Right atrium auricular region (tissue), 2 donors: ENCODE measurements at places on chromosomes 5 and 9.
A peak's percentile ranks its signal among the peaks of the same experiment; 100 is the strongest.

GRCh38 chr5:149782895-149783586 is 52.9 kb downstream of the PPARGC1B start:
- no peak for DNase-seq
- no peak overlapping the region for H3K4me3 ChIP-seq
- H3K4me1 ChIP-seq = peaks cover 50% of the 10 kb centered on the region
- H3K27ac ChIP-seq = peak overlapping the region; percentile 78

- DNase-seq = no peak
- H3K4me3 ChIP-seq = no peak overlapping the region
- no peaks in the 10 kb centered on the region for H3K36me3 ChIP-seq
These were observed 425.5 kb upstream of the DAB2 start for GRCh38 chr5:39850291-39850690.

- no peak overlapping the region for H3K4me3 ChIP-seq
- H3K4me1 ChIP-seq = no peaks in the 10 kb centered on the region
- H3K27me3 ChIP-seq = no peaks in the 10 kb centered on the region
- no peaks in the 10 kb centered on the region for H3K36me3 ChIP-seq
These were observed 13.4 kb upstream of the EXOC3 start for GRCh38 chr5:429453-430188.

DNA sequence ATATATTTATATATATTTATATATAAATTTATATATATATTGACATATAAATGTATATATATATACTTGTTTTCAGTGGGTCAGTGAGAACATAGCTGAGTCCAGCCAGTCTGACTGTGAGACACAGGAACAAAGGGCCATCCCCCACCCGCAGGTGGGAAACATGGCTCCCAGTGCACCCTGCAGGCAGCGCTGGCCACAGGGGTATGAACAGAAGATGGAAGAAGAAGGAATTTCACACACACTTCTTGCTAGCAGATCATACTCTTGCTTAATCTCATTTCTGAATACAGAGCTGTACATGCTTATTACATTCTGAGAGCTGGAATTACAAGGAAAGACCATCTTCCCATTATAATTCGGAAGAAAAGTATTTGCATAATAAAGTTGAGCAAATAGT is 595.4 kb downstream of the IRX1 start:
- no peaks in the 10 kb centered on the region for H3K27me3 ChIP-seq
- DNase-seq = no peak
- H3K4me3 ChIP-seq = no peak overlapping the region
- no peaks in the 10 kb centered on the region for H3K36me3 ChIP-seq

DNA sequence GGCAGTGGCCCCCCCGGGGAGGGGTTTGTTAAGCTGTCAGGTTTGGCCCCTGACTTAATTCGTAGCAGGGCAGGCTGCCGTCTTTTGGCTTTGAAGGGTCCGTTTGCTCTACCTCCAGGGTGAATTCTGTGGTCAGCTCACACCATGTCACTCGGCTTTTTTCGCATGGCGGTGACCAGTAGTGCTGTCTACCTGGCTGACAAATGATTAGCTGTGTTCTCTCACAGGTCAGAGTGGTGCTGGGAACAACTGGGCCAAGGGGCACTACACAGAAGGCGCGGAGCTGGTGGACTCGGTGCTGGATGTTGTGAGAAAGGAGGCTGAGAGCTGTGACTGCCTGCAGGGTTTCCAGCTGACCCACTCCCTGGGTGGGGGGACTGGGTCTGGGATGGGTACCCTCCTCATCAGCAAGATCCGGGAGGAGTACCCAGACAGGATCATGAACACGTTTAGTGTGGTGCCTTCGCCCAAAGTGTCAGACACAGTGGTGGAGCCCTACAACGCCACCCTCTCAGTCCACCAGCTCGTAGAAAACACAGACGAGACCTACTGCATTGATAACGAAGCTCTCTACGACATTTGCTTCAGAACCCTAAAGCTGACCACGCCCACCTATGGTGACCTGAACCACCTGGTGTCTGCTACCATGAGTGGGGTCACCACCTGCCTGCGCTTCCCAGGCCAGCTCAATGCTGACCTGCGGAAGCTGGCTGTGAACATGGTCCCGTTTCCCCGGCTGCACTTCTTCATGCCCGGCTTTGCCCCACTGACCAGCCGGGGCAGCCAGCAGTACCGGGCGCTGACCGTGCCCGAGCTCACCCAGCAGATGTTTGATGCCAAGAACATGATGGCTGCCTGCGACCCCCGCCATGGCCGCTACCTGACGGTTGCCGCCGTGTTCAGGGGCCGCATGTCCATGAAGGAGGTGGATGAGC is 1.4 kb downstream of the TUBB4B start:
- no peak for DNase-seq
- peak overlapping the region; percentile 84 for H3K4me3 ChIP-seq
- H3K36me3 ChIP-seq = peaks cover 23% of the 10 kb centered on the region
- H3K27me3 ChIP-seq = no peaks in the 10 kb centered on the region
- peak overlapping the region; percentile 88 for H3K27ac ChIP-seq
- no peaks in the 10 kb centered on the region for H3K4me1 ChIP-seq

GRCh38 chr5:124683917-124684555 is 62.4 kb downstream of the ZNF608 start:
- H3K36me3 ChIP-seq = no peaks in the 10 kb centered on the region
- no peak overlapping the region for H3K4me3 ChIP-seq
- H3K27ac ChIP-seq = no peak overlapping the region

DNA sequence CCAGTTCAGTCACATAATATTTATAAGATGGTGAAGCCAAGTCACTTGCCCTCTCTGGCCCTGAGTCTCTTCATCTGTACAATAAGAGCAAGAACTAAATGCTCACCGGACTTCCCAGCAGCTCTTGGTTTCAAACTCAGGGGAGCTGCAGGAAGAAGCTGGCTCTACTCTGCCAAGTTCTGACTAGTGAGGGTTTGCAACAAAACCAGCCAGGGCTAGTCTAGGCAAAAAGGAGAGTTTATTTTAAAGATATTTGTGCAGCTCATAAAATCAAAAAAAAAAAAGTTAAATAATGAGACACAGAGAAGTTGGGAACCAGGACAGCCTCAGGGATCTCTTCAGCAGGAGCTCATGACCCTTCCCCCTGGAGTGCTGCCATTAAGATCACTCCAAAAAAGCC is 107.3 kb downstream of the DOCK2 start:
- H3K27ac ChIP-seq = no peak overlapping the region
- no peaks in the 10 kb centered on the region for H3K27me3 ChIP-seq
- H3K36me3 ChIP-seq = no peaks in the 10 kb centered on the region
- H3K4me1 ChIP-seq = no peaks in the 10 kb centered on the region

- no peak overlapping the region for H3K27ac ChIP-seq
- H3K4me3 ChIP-seq = no peak overlapping the region
- H3K27me3 ChIP-seq = no peaks in the 10 kb centered on the region
- DNase-seq = no peak
- H3K4me1 ChIP-seq = no peaks in the 10 kb centered on the region
These were observed 73.2 kb downstream of the FGF1 start for GRCh38 chr5:142612494-142613270.

GRCh38 chr9:136673975-136674785 is 11.5 kb downstream of the EGFL7 start:
- H3K4me3 ChIP-seq = no peak overlapping the region
- H3K27ac ChIP-seq = peak overlapping the region; percentile 45
- peaks cover 37% of the 10 kb centered on the region for H3K4me1 ChIP-seq
- no peaks in the 10 kb centered on the region for H3K27me3 ChIP-seq
- DNase-seq = no peak
- peaks cover 40% of the 10 kb centered on the region for H3K36me3 ChIP-seq

- no peak for DNase-seq
- no peaks in the 10 kb centered on the region for H3K27me3 ChIP-seq
- peak overlapping the region; percentile 41 for H3K27ac ChIP-seq
- no peaks in the 10 kb centered on the region for H3K4me1 ChIP-seq
- H3K4me3 ChIP-seq = no peak overlapping the region
These were observed 28.2 kb upstream of the NCS1 start for GRCh38 chr9:130143958-130144366.

GRCh38 chr9:128316421-128316820 is 5.8 kb downstream of the TRUB2 start:
- no peak for DNase-seq
- H3K4me1 ChIP-seq = peaks cover 4% of the 10 kb centered on the region
- H3K36me3 ChIP-seq = peaks cover 42% of the 10 kb centered on the region
- no peaks in the 10 kb centered on the region for H3K27me3 ChIP-seq
- H3K4me3 ChIP-seq = no peak overlapping the region

DNA sequence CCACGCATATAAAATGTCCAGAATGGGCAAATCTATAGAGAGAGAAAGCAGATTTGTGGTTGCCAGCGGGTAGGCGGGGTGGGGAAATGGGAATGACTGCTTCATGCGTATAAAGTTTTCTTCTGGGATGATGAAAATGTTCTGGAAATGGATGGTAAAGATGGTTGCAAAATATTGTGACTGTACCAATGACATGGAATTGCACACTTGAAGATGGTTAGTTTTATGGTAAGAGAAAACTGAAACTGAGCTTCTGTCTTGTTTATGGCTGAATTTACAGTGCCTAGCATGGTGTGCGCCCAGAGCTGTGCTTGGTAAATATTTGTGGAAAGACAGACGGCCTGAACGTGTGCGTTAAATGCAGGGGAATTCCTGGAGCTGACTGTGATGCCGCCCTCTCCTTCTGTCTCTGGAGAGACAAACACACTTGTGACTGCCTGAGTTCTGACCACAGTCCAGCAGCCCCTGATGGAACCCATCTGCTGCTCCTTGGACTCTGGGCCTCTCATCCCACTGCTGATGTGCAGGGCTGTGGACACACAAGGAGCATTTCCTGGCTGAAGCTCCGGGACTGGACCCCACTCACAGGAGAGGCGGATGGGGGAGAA is 8.6 kb upstream of the PTGES start:
- H3K4me1 ChIP-seq = peaks cover 19% of the 10 kb centered on the region
- peak overlapping the region; percentile 46 for H3K27ac ChIP-seq
- H3K4me3 ChIP-seq = no peak overlapping the region
- no peaks in the 10 kb centered on the region for H3K27me3 ChIP-seq
- no peaks in the 10 kb centered on the region for H3K36me3 ChIP-seq

- H3K36me3 ChIP-seq = no peaks in the 10 kb centered on the region
- H3K27ac ChIP-seq = no peak overlapping the region
- H3K4me1 ChIP-seq = no peaks in the 10 kb centered on the region
- no peak for DNase-seq
- no peak overlapping the region for H3K4me3 ChIP-seq
These were observed 16.2 kb downstream of the TRPM3 start for GRCh38 chr9:71105192-71105591.

- H3K27ac ChIP-seq = no peak overlapping the region
- DNase-seq = no peak
- H3K36me3 ChIP-seq = no peaks in the 10 kb centered on the region
- H3K4me1 ChIP-seq = no peaks in the 10 kb centered on the region
- no peak overlapping the region for H3K4me3 ChIP-seq
- no peaks in the 10 kb centered on the region for H3K27me3 ChIP-seq
These were observed 170.0 kb upstream of the DAPK1 start for GRCh38 chr9:87327575-87328125.

- no peak overlapping the region for H3K4me3 ChIP-seq
- DNase-seq = no peak
- no peak overlapping the region for H3K27ac ChIP-seq
- no peaks in the 10 kb centered on the region for H3K36me3 ChIP-seq
- no peaks in the 10 kb centered on the region for H3K27me3 ChIP-seq
These were observed 50.2 kb upstream of the STARD4 start for GRCh38 chr5:111562561-111562960.

GRCh38 chr5:159929176-159929575 is 12.9 kb downstream of the ADRA1B start:
- H3K27ac ChIP-seq = peak overlapping the region; percentile 70
- H3K36me3 ChIP-seq = no peaks in the 10 kb centered on the region
- no peak overlapping the region for H3K4me3 ChIP-seq
- DNase-seq = no peak
- H3K4me1 ChIP-seq = no peaks in the 10 kb centered on the region

DNA sequence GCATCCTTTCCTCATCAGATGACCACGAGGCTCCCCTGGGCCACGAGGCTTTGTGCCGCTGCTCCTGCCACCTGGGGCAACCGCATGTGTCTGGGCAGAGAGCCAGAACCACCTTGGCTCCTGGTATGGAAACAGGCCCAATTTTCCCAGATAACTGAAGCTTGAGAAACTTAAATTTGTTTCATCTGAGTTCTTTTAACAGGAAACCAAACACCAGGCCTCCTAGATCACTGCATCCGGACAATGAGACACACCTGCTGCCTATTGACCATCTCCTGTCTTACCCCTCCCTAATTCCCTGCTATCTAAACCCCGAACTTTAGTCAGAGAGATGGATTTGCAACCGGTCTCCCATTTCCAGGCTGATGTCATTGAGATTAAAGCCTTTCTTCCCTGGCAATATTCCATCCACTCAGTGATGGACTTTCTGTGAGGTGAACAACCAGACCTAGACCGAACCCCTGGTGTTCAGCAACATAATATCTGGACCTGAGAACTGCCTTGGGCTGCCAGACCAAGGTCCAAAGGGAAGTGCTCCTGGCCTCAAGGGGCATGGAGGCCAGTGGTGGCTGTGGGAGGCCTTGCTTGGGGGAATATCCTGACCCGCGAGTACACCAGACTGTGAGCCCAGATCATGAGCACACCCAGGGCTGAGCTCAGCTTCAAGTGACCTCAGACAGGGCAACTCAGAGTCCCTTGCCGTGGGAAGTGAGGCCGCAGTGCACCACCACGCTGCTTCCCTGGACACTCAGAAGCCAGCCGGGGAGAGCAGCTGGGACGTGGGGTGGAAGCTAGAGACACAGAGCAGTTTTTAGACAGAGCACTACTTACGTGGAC is 199.7 kb downstream of the HSPA4 start:
- no peak overlapping the region for H3K27ac ChIP-seq
- no peak overlapping the region for H3K4me3 ChIP-seq

DNA sequence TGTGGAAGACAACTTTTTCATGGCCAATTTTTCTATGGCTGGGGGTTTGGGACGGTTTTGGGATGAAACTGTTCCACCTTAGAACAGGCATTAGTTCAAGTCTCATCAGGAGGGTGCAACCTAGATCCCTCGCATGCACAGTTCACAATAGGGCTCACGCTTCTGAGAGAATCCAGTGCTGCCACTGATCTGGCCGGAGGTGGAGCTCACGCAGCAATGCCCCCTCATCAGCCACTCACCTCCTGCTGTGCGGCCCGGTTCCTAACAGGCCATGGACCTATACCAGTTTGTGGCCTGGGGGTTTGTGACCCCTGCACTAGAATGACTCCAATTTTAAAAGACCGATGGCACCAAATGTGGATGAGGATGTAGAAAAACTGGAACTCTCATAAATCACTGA is 127.2 kb upstream of the IER5L start:
- no peak overlapping the region for H3K27ac ChIP-seq
- no peaks in the 10 kb centered on the region for H3K36me3 ChIP-seq
- no peaks in the 10 kb centered on the region for H3K27me3 ChIP-seq
- H3K4me3 ChIP-seq = no peak overlapping the region
- H3K4me1 ChIP-seq = no peaks in the 10 kb centered on the region
- DNase-seq = peak; percentile 30

DNA sequence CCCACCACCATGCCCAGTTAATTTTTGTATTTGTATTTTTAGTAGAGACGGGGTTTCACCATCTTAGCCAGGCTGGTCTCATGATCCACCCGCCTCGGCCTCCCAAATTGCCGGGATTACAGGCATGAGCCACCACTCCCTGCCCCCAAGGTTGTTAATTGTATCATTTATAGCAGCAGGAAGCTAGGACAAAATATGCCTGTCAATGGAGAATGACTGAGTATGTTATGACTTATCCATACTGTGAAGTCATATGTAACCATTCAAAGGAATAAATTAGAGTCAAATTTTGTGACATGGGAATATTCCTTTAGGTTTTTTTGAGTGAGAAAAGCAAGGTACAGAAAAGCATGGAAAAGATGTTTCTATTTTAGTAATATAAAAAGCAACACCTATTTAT is 3.9 kb upstream of the DAB2 start:
- no peak overlapping the region for H3K27ac ChIP-seq
- peaks cover 25% of the 10 kb centered on the region for H3K4me1 ChIP-seq
- H3K36me3 ChIP-seq = no peaks in the 10 kb centered on the region
- no peak for DNase-seq
- H3K4me3 ChIP-seq = no peak overlapping the region
- H3K27me3 ChIP-seq = no peaks in the 10 kb centered on the region

GRCh38 chr9:112048924-112049691 is 126.0 kb downstream of the SUSD1 start:
- no peak overlapping the region for H3K4me3 ChIP-seq
